Activated CD4-positive, alpha-beta T cell treated with anti-CD3 and anti-CD28 coated beads, Interleukin-2, amount 50 U/mL, for 1 hour (primary cell): ENCODE measurements at places on chromosomes 6 and 20.

DNA sequence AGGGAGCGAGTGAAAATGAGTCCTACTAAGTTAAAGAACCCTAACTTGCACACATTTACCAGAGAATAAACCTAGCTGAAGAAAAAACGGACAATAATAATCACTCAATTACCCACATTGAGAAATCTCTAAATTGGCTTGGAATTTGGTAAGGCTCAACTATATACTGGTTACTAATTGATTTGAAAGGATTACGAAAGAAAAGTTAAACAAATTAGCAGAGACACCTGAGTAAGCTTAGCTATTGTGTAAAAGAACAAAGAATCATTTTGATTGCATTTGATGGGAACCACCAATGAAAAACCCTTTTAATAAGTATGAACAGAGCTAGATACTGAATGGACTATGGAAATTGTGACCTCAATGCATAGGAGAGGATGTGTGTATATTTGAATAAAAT lies 118.6 kb upstream of the ADGRF1 start:
- no peak for DNase-seq

DNA sequence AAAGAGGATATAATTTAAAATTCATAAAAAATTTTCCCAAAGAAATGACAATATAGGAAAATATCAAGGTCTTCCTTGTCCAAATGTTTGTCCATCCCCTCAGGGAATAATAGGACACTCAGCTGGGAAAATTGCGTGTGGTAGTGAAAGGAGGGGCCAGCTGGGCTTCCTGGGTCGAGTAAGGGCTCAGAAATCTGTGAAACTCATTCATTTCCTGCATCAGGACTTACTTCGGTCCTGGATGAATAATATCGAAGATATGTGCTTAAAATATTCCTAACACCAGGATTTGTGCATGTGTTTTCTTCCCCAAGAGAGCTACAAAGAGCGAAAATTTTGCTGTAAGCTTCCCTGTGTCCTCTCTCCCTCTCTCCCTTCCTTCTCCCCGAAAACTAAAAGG lies 118.2 kb upstream of the GJE1 start:
- no peak for DNase-seq

DNA sequence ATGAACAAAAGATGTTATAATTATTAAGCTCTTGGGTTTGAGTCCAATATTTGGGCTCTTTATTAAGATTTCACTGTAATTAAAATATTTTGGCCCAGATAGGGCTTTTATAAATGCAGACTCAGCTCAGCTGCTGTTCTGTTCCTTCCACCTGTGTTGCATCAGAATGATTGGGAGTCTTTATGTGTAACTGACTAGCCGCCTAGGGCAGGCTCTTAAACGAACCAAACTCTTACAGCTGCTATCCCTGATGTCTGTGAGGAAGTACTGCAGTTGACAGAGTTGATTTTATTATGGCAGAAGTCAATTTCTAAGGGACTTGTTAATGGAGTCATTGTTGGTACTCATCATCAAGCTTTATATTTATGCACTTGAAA lies 144.7 kb downstream of the MYO6 start:
- DNase-seq = no peak

GRCh38 chr6:87244380-87244779 lies 78.0 kb upstream of the SMIM8 start:
- no peak for DNase-seq

DNA sequence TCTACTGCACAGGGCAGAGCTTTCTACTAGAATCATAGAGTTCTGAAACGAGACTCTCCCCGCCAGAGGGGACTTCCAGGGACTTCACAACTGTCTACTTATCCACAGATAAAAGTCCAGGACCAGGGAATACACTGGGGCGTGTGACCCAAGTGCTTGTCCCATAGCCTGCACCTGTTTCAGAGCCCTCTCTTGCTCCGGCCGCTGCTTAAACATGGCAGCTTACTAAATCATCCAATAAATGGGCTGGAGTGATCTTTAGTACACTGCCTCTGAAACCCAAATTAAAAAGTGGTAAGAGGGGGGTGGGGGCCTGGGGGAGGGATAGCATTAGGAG lies 8.9 kb upstream of the RAB44 start:
- DNase-seq = no peak

DNA sequence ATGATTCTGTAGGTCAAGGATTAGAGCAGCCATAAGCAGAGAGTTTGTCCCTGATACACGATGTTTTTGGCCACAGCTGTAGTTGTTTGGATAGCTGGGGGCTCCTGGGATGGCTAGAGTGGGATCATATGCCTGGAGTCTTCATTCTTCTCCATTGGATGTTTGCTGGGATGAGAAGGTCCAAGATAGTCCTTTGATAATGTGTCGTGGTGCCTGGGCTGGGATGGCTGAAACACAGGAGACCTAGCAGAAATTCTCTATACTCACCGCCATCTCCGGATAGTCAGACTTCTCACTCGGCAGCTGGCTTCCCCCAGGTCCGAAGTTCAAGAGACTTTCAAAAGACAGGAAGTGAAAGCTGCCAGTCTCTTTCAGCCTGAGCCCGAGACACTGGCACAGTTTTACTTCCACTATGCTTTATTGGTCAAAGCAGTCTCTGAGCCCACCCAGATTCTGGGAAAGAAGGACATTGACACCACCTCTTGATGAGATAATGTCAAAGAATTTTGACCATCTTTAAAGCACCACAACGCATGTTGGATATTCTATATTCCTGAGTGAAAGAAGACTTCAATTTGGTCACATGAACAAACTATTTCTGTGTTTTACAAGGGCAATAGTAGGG lies 16.0 kb downstream of the MARCKS start:
- DNase-seq = no peak

- no peak for DNase-seq
Measured at GRCh38 chr6:252775-253535, 39.3 kb upstream of the DUSP22 start.

DNA sequence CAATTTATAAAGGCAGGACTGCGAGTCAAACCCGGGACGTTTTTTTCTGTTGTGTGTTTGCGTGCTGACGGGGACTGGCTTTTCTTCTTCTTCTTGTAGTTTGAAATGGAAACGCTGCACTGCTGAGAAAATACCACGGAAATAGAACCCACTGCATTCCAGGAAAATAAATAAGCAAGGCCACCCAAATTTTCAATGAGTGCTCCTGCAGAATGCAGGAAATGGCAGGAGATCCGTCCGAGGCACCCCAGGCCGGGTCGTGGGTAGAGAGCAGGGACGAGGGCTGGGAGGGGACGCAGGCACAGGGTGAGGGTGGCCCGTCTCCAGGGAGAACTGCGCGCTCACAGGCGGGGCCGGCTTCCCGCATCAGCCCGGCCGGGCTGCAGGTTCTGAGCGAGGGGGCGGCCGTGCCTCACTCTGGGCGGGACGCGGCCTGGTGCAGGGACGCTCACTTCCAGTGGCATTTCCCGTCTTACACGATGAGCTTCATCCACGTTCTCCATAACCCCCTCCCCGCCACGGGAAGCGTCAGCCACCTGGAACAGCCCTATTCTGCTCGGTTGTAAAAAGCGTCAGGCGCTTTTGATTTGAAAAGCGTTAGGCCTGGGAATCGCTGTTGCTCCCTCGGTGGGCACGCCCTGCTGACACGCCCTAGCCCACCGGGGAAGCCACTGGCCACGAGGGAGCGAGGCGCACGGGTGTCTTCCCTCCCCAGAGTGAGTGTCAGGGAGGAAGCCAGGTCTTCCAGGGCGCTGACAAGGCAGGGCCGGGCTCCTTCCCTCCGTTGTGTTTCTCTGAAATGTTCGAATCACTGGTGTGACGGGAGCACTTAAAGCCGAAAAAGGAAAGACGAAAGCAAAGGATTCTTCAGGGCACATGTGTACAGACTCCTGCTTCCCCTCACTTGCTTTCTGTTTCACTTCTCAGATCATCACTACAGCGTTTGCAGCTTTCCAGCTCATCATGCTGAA lies 17.9 kb upstream of the EXOC2 start:
- peak; percentile 28 for DNase-seq

DNA sequence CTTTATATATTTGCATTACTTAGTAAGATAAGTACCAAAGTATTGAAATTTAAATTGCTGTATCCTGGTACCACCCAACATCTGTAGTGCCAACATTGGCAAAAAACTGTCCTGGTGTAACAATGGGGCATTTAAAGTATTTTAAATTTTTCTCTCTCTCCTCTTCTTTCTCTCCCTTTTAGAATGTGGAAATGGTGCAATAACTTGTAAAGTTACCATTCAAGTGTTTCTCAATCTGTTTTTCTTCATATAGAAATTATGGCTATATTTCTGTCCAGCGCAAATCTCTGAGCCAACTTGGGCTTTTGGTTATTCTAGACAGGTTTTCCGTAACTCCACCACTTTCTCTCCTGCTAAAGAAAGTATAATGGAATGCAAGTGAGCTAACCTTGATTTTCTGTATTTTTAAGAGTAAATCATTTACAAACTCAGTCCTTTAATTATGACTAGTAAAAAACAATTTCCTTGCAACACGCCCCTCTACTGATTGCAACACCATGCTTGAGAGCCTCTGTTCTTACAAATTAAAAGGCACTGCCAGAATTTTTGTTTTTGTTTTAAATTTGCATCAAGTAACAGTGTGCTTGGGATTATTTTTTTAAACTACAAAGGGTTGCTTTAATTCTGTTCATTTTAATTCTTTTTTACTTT lies 324.2 kb upstream of the CITED2 start:
- no peak for DNase-seq

- DNase-seq = no peak
Measured at GRCh38 chr20:50053362-50054230, 59.4 kb downstream of the UBE2V1 start.

- no peak for DNase-seq
Measured at GRCh38 chr20:12090920-12091319, 173.2 kb downstream of the BTBD3 start.

DNA sequence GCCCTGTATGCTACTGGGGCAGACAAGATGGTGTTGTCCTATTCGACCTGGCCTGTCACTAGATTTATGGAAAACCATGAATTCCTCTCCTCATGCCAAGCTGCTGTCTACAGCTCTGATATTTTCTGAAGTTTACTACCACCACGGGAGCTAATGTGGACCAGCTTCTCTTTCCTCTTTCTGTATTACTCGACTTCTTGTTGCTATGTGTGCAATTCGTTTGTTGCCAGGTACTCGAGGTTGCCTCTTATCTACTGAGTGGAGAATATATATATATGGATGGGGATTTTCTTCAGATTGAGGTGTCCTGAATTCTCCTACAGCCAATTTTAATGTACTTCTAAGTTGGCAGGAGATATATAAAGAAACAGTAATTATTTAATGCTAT lies 34.7 kb downstream of the MAN1A1 start:
- no peak for DNase-seq

GRCh38 chr6:164469276-164469949 lies 840.0 kb downstream of the C6orf118 start:
- no peak for DNase-seq

- no peak for DNase-seq
Measured at GRCh38 chr6:31204751-31205145, 34.3 kb upstream of the POU5F1 start.

DNA sequence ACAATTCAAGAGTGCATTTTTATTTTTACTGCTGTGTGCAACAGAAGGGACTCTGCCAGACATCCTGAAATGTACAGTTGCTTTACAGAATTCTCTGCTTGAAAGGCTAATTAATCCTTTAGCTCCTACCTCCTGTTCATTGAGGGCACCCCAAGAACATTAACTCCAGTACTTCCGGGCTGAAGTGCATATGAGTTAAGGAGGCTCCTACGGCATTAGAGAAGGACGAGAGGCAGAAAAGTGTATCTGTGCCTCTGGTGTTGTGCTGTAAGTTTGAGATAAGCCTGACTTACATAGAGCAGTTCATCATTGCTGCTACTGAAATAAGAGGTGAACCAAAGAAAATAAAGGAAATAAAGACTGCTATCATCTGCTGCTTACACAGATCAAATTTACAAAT lies 609.3 kb upstream of the ADGRB3 start:
- no peak for DNase-seq

- DNase-seq = no peak
Measured at GRCh38 chr20:19322061-19322985, 109.9 kb downstream of the SLC24A3 start.

DNA sequence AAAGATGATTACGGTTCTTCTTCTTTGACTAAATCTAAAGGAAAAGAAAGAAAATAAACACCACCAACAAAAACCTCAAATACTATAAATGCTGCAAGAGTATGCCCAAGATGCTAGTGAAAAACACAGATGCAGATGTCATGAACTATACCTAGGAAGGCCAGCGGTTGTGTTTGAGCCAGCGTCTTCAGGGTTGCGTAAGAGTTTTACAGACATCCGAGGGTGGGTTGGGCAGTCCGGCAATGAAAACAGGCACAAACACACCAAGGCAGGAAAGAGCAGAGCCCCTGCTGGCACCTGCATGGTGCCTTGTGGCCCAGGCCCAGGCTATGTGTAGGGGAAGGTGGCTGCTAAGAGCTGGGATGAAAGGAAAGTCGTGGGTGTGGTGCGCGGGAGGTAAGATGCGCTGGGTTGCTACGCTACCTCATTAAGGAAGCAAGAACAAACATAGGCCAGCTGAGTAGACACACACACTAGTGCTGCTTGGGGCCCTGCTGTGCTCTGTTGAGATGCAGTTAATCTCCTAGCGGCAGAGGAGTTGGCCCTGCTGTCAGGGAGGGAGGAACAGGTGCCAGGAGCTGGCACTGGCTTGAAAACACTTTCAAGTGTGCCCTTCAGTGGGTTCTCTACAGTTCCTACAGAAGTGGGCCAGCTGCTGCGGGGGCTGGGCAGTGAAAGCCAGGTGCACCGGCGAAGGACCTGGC lies 170.2 kb upstream of the PLN start:
- no peak for DNase-seq

GRCh38 chr20:8589956-8590355 lies 457.9 kb downstream of the PLCB1 start:
- no peak for DNase-seq

DNA sequence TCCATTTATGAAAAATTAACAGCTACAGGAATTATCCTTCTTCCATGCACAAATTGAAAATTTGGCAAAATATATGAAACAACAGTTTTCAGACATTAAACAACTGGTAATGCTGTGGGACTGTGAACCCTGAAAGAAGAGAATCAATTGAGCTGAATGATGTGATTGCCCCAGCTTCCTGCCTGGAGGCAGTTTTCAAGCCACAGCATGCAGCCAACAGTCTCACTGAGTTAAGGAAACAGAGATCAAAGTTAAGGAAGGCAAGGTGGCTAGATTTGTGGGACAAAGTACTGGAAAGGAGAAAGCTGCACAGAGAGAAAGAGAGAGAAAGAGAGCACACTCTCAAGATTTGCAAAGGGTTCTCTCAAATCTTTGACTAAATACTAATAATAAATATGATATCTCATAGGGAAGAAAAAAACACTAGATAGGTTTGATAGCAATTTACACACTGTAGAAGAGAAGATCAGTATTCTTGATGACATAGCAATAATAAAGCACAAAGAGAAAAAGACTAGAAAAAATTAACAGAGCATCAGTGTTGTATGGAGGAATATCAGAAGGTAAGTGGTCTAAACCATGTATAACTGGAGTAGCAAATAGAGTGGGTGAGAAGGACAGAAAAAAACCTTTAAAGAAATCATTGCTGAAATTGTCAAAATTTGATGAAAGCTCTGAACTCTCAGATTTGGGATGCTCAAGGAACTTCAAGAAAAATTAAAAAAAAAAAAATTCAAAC lies 70.1 kb upstream of the CNKSR3 start:
- DNase-seq = no peak

GRCh38 chr6:52728394-52728793 lies 34.9 kb downstream of the GSTA2 start:
- no peak for DNase-seq

GRCh38 chr20:62644044-62644795 lies 1.9 kb downstream of the SLCO4A1 start:
- no peak for DNase-seq
